Glomerular endothelial cell (primary cell): ENCODE measurements at places on chromosomes 7 and 10.

DNA sequence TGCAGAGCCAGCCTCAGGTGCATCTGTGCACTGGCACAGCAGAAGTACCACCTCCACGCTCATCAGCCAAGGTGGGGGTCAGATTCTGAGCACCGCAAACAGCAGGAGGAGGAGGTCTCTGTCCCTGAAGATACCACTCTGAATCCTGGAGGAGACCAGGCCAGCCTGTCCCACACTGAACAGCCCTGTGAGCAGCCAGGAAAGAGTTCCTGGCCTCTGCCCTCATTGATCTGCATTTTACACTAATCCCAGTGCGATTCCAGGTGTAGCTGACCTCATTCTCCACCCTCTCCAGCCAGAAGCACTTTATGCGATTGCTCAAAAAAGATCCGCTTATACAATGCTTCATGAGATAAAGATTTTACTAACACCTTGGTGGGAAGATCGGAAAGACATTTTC, 99.1 kb upstream of the CACUL1 start:
- DNase-seq = no peak

DNA sequence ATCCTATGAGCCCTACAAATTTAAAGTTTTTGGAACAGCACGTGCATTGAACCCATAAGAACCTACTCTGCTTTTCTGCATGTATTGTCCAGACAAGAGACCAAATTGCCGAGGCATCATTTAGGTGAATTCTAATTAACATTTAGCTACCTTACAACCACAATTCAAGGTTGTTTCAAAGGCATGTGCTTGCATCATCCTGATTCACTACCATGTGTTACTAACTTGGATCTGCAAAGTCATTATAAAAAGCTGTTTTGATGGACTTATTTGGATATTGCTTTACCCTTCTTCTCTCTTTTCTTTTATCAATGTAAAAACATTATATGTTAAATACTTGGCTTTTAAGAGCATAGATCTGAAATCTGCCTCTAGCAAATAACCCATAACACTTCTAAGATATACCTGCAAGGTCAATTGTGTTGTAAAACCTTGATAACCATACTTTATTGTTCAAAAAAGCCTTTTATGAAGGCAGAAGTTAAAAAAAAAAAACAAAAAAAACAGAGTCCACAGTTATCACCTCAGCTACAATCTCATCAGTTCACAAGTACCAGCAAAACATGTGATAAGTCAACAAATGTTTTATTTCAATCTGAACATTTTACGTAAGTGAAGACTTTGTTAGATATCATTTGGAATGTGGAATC, 51.9 kb downstream of the CFTR start:
- DNase-seq = no peak

DNA sequence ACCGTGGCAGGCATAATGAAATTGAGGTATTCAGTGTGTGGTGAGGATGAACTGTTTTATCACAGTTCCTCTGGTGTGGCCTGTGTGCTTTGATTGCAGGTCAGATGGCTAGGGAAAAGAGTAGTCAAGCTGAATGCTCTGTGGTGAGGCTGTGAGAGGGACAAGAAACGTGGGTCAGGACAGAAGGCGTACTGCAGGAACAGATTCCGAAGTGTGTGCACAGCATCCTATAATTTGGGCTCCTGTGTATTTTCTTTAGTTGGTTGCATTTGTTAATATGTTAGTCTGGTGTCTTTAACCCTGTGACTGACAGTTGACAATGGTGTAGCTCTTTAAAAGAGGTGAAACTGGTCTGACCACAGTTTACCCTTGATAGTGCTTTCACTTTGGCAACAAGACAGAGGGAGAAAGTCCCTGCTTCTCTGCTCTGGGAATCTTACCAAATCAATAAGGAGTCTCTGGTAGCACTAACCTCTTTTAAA, 76.5 kb downstream of the AUTS2 start:
- DNase-seq = no peak

GRCh38 chr7:73359746-73360375, 31.9 kb downstream of the FKBP6 start:
- DNase-seq = no peak

DNA sequence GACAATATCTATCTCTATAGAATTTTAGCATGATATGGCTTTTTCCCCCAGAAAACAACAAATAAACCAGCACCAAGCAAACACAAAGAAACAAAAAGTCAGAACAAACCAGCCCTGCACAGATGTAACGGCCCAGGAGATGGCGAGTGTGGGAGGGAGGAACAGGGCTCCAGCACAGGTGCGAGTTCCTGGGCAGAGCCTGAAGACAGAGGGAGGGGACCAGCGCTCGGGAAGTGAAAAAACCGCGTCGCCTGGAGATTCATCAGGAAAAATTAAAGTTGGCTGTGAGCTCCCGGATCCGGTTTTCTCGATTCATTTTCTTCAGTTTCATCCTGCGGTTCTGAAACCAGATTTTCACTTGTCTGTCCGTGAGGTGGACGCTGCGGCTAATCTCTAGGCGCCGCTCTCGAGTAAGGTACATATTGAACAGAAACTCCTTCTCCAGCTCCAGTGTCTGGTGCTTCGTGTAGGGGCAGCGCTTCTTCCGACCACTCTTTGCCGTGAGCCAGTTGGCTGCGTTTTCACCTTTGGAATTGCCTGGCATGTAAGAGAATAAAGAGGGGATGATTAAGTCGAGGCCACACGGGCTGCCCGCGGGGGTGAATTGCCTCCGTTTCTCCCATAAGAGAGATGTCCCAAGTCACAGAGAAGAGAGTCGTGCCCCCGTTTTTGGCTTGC, 2.3 kb downstream of the HOXA10 start:
- no peak for DNase-seq
